SK-N-SH treated with all-trans-retinoic acid at 6 μM for 48 hours (cell line): ENCODE measurements at places on chromosomes 1 and 21.

GRCh38 chr1:200893411-200893901 lies 1.2 kb upstream of the INAVA start:
- no peak for ATAC-seq

DNA sequence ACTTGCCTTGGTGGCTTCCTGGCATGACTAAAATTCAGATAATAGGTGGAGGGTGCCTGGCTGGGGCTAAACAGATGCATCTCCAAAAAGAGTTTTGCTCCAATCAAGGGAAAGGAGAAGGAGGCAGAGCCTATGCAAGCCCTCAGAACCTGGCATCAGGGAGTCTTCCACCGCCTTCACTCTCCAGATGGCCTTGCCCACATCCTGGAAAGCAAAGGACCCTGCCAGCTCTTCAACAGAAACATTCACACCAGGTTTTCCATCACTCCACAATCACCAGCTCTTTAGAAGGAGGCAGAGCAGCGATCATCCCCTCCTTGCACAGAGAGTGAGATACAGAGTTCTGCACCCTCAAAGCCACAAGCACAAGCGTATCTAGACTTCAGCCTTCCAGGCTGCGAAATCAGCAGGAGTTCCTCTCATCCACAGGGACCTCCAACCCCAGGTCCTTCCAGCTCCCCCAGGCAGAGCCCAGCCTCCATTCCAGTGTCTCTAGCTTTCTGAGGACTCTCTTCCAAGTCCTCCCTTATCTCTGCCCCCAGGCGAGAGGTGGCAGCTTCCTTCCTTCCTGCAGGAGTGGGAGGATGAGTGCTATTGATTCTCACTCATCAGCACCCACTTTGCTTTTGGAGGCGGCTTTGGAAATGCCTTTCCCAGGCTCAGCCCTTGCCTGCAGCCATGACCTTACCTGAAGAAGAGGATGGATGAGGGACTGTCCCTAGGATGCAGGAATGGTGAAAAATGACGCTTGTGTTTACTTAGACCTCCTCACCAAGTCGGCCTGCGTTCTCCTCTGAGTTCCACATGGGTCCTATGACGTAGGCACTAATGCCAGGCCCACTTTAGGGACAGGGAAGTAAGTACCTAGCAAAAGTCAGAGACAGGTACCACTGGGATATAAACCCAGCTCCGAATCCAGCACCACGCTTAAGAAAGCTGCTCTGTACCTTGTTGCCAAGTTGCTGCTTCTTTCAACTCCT lies 75.4 kb downstream of the RIPK4 start:
- ATAC-seq = no peak

DNA sequence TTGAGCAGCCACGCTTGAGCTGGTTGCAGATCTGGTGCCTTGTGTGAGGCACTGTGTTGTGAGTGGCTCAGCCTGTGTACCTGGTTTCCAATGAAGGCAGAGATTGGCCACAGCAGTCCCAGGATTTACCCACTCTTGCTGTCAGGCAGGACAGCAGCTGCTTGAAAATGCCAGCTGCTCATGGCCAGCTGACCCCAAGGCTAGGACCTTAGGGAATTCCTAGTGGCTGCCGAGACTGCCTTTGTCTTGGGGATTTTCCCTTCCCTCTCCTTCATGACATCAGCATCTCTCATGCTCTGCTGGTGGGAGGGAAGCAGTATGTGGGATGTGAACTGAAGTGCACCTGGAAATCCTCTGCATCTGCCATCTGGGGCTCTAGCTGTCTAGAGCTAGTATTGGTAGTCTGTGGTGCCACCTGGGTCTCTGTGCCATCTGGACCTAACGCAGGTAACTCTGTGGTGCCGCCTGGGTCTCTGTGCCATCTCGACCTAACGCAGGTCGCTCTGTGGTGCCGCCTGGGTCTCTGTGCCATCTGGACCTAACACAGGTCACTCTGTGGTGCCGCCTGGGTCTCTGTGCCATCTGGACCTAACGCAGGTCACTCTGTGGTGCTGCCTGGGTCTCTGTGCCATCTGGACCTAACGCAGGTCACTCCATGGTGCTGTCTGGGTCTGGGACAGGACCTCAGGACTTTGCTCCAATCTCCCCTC lies 3.8 kb upstream of the LRRC47 start:
- no peak for ATAC-seq

- ATAC-seq = no peak
Measured at GRCh38 chr1:100580446-100580845, 42.5 kb downstream of the GPR88 start.

GRCh38 chr1:12006167-12006921 lies 13.0 kb upstream of the MIIP start:
- ATAC-seq = no peak
